ENCODE measurements at places on chromosomes 16 and 17.
A peak's percentile ranks its signal among the peaks of the same experiment; 100 is the strongest.

GRCh38 chr17:5516060-5516792 is 29.9 kb downstream of the MIS12 start:
- DNase-seq: no peak

DNA sequence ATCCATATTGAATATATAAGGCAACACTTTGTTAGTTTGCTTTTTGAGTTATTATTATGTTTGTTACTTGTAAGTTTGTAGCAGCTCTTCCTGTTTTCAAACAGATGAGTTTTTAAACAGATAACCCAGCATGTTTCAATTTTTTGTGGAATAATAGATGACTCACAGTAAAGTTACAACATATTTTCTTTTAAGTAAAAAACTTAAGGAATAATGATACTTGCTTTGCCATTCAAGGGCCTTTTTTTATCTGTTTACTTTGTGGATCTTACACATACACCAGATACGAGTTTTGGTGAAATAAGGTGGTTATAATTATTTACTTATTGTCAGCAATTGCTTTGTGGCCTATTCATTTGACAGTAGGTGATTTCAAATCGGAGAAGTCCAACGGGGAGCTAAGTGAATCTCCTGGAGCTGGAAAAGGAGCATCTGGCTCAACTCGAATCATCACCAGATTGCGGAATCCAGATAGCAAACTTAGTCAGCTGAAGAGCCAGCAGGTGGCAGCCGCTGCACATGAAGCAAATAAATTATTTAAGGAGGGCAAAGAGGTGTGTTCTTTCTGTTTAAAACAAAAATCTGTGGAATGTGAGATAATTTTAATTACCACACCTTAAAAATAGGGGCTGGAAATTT is 66.3 kb downstream of the BPTF start:
- DNase-seq: no peak

DNA sequence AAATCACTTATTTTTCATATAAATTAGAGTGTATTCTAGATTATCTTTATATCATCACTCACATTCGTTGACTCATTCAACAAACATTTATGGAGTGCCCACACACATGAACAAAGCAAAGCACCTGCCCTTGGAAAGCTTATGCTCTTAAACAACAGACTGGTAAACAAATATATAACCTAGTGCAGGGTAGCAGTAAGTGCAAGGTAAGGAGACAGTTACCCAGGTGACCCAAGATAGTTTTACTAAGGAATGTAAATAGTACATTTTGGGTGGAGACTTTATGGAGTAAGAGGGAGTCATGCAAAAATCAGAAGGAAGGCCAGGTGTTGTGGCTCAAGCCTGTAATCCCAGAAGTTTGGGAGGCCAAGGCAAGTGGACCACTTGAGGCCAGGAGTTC is 40.4 kb upstream of the HELZ start:
- DNase-seq: no peak

DNA sequence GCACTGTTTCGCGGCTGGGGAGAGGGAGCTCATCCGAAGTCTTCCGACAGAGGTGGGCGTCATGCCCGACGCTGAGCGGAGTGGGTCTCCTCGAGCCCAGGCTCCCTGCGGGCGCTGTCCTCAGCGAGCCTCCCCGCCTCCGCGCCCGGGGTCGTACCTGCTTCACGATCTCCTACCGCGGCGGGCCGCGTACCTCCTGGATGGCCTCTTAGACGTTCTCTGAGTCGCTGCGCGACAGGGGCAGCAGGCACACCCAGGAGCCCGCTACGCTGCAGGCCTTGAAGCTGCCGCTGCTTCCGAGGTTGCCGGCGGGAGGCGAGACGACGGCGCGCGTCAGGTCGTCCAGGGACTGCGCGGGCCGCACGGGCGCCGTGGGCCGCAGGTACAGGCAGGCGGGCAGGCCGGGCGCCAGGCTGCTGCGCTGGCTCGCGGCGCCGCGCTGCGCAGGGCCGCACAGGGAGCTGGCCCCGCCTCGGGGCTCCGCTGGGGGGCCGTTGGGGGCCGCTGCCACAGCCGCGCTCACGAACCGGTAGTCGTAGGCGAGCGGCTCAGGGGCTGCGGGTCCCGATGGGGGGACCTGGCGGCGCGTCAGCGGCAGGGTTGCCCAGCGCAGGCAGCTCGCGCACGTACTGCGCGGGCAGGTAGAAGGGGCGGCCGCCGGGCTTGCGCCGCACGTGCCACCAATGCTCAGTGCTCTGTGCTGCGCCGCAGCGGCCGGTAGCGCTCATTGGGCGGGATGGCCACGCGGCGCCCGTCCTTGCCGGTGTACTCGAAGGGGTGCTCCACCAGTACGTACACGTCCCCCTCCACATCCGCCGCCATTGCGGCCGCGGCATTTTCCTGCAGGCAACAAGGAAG is 116.4 kb upstream of the SMURF2 start:
- DNase-seq: no peak

- DNase-seq: no peak
These were observed 77.2 kb downstream of the TOX3 start for GRCh38 chr16:52469775-52470174.

GRCh38 chr17:67272312-67273047 is 27.5 kb upstream of the HELZ start:
- no peak for DNase-seq

DNA sequence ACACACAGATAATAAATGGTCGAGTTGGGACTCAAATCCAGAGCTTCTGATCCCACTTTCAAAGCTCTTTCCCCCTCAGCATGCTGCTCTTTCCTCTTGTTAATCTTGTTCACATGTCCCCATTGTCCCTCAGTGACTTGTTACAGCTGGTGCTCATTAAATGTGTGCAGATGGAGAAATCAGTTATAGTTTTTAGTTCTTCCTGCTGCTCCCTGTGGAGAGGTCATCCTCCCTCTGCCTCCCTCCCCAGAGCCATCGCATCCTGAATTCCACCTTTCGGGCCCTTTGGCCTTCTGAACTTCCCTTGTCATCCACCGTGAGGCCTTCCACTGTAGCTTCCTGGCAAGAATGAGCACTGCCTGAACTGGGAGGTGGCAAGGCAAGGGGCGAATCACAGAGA is 179.6 kb downstream of the WSCD1 start:
- no peak for DNase-seq

DNA sequence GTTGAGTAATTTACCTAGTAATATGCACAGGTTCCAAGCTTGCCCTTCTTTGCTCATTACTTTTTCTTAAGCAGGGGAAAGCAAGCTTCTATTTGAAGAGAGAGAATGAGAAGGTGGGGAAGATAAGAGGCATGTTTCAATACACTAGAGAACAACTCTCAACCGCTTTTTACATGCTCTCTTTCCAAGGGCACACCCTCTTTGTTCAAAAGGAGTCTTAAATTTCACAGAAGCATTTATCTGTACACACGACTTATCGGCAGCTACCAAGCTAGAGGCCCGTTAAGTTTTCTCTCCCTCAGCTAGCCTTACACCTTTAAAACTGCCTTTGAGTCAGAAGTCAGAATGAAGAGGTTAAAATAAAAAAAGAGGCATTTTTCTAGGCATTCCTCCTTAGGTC is 79.6 kb downstream of the STH start:
- DNase-seq: no peak

DNA sequence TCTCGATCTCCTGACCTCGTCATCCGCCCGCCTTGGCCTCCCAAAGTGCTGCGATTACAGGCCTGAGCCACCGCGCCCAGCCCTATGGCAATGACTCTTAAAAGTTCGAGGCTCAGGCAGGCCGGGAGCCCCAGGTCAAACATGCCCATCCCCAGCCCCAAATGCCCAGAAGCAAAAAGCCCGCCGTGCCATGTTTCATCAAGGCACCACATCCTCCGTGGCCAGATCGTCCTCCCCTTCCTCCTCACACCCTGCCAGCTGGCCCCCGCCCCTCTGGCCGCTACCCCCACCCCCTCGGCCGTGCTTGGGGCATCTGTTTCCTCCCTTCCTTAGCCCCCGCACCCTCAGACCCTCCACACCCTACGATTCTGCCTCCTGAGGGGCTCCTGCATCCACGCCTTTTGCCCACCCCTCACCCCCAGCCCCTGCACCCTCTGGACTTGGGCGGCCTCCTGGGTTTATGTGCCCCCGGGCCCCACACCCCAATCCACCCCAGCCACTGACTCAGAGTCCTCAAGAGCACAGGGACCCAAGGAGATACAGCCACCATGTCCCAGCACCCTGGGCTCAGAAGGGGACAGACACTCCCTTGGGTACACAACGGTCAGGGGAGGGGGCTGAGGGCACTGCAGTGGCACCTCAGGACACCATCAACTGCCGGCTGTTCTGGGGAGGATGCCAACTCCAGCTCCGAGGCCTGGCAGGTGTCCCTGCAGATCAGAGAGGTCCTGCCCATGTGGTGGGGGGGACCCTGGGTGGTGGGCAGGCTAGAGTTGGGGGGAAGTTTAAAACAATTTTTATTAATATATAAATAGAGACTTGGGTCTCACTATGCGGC is 7.1 kb downstream of the CTRB1 start:
- no peak for DNase-seq

- no peak for DNase-seq
These were observed 19.6 kb upstream of the COPRS start for GRCh38 chr17:31878703-31879073.

- DNase-seq: no peak
These were observed 99.1 kb downstream of the MYH11 start for GRCh38 chr16:15757630-15758251.

GRCh38 chr17:51435641-51436091 is 175.3 kb downstream of the UTP18 start:
- peak; percentile 13 for DNase-seq

DNA sequence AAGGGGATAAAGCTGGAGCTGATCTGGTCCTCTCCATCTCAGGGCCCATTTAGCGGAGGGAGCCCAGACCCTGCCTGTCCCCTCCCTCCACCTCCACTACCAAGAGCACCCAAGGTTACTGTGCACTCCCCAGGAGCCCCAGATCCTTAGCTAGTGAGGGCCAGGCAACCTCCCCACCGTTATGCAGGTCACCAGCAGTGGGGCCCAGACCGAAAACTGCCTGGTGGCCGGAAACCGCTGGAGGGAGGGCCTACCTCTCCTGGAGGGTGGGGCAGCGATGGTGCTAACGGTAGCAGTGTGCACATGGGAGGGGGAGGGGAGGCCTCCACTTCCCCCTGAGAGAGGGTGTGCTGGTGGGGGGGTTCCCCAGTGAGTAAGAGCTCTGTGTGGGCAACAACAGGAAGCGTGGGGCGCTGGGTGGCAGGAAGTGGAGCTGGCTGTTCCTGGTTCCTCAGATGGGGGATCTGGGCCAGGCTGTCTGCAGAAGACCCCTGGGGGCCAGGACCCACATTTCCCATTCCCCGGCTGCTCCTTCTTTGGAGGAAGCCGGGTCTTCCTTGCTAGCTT is 4.4 kb downstream of the FMNL1 start:
- DNase-seq: peak; percentile 78

DNA sequence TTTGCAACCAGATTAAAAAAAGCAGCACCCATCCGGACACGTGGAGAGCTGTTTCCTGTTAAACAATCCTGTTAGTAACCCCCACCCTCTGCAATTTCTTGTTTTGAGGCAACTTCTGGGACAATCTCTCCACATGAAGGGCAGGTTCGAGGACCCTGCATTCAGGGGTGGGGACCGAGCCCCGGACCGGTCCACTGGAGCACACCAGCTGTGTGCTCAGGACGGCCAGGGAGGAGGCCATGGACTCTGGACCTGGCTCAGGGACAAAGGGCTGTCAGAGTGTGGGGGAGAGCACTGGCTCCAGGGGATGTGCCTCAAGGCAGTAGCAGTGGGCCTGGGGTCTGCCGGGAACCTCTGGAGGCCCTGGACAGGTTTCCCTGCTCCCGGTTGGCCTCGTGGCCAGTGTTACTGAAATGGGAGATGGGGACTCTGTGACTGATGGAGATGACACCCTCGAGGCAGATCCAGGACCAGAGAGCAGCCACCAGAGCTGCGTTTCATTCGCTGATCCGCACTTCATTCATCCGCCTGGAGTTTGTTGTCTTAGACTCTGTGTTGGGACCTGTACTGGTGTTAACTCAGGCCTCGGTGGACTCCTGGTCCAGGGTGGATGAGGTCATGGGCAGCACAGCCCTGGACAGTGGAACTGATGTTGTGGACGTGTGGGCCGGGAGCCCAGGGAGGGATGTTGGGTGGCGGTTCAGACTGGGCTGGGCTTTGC is 2.9 kb upstream of the CPNE7 start:
- DNase-seq: no peak

- no peak for DNase-seq
These were observed 1.6 kb downstream of the RNF213 start for GRCh38 chr17:80262291-80262690.

GRCh38 chr16:55955845-55956244 is 80.7 kb upstream of the CES5A start:
- DNase-seq: no peak

DNA sequence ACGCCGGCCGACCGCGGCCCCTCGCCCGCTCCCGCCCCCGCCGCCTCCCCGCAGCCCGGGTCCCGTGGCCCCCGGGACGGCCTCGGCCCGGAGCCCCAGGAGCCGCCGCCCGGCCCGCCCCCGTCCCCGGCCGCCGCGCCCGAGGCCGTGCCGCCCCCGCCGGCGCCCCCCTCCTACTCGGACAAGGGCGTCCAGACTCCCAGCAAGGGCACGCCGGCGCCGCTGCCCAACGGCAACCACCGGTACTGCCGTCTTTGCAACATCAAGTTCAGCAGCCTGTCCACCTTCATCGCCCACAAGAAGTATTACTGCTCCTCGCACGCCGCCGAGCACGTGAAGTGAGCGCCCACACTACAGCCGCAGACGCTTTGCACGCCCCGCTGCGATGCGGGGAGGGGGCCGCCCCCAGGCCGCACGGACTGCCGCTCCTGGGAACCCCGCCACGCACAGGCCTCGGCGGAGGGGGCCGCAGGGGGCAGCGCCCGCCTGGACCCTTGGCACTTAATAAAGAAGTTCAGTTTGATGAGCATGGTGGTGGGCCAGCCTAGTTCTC is 35.5 kb upstream of the ZC3H18 start:
- DNase-seq: no peak

DNA sequence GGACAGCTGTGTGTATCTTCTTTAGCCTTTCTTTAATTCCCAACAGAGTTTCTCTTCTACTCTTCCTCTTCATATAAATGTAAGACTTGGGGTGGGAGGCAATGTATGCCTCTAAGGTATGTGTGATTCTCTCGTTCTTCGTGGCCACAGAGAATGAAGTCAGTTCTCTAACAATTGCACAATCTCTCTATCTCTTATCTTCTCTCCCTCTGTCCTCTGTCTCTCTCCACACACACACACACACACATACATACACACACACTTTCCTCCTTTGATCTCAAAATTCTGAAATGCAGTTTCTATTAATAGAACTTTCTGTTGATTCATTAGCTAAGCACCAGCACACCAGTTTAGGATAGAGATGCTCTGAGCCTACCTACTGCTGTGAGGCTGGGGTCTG is 615.7 kb upstream of the SALL1 start:
- DNase-seq: no peak
